ENCODE measurements at places on chromosomes 11 and 22. TPM values are rescaled to one million over a fixed set of nuclear protein-coding genes. Genes with fewer than 3 reads are reported as not detected.
A peak's percentile ranks its signal among the peaks of the same experiment; 100 is the strongest.

DNA sequence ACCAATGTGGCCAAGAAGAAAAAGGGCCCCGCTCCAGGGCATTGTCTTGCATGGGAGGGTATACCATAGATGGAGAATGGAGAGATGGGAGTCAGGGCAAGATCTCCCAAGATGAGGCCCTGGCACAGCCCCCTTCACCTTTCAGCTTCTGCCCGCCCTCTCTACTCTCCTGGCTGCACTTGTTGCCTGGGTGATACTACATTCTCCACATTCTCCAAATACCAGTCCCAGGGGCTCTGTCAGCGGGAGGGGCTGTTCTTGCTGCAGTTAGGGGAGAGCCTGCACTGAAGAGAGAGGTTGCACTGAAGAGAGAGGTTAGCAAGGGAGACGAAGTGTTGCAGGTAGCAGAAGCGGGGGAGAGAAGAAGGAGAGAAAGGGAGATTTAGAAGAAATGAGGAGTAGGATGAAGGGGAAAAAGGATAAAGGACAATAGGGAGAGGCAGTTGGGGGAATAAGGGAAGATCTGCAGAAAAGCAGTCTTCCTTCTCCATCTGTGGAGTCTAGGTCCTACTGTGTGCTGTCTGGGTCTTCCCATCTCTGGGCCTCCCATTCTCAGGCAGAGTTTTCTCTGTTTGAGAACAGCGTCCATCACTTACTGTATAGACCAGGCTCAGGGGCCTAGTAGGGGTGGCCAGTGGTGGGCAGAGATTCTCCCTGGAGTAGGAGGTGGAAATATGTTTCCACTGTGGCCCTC lies 8.0 kb downstream of the PHLDB1 start:
- no peak for DNase-seq

The CASP4 gene
- 25.8 TPM for total RNA-seq

The TPBGL gene
- total RNA-seq, result 0.54 TPM

The PARVA gene
- total RNA-seq, result 29.1 TPM

GRCh38 chr11:15967166-15967565 lies 389.2 kb downstream of the SOX6 start:
- no peak for DNase-seq

DNA sequence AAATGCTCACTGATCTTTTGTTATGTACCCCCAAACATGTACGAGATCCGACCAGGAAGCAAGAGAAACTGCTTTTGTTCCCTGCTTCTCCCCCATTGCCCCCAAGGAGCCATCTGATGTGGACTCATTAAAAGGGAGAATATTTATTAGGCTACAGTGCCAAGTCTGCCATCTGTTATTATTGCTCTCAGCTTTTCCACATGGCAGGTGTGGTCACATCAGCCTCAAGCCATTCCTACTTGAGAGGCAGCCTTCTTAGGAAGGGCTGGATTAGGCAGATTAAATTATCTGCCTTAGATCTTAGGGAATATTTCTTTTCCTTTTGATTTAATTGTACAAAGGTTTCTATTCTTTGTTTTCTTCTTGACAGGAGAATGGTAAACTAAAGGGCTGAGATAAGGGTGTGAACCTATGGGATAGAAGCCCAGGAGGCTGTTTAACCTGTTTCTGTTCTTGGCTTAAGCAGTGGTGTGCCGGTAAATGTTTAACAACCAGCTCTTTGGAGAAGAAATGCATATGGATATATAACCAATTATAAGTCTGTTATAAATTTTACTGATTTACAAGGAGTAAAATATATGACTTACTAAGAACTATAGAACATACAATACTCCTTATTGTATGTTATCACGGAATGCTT lies 88.8 kb downstream of the PDHX start:
- DNase-seq, result no peak

DNA sequence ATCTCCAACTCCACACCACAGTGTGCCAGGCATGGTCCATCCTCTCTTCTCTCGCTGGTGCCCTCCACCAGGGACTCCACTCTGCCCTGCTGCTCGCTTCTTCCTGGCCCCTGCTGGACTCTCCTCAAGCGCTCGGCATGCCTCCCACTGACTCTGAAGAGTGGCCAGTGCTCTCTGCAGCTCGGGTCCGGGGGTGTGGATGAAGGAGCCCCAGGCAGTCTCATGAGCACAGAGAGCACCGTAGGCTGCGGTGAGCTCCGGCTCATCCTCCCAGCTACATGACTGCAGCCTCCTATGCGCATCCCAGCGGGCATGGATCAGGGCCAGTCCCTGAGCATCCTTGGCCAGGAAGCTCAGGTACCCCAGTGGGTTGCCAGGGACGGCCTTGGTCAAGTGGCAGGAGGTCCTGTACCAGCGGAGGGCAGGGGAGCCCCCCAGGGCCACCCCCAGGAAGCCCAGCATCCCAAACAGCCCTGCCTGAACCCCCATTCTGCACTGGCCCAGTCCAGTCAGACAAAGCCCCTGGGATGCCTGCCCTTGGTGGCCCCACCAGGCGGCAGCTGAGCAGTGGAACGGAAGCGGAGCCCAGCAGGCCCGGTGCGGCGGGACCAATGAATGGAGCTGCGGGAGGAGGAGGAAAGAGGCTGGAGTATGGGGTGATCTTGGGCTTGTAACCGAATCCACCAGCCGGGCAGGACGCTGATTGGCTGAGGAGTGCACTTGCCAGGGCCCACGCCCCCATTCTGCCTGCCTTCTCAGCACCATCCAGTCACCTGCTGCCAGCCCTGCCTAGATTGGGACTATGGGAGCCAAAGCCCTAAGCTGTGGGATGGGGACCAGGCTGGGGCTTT lies at the start of gene PLA2G3:
Gene PLA2G3 (minus strand): TSS at position 643 of the 851 bp plus-strand sequence. CDS start 154 bp downstream, at position 489.
- no peak for DNase-seq

The FGF4 gene
- not detected for total RNA-seq

The GNAZ gene
- 11.9 TPM for total RNA-seq

DNA sequence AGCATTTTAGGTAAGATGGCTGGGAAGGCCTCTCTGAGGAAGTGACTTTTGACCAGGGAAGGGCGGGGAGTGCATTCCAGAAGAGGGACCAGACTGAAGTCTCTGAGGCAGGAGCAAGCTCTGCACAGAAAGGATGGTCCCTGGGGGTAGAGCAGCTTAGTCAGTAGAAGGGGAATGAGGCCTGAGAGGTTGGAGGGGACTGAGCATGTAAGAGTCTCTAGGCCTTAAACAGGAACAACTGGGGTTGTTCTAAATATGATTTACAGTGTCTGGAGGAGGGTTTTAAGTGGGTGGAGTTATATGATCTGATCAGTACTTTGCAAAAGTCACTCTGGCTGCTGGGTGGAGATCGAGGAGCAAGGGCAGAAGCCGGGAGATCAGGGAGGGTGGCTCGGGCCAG lies 31.7 kb upstream of the TEF start:
- no peak for DNase-seq

GRCh38 chr11:14029971-14030920 lies 67.7 kb downstream of the SPON1 start:
- no peak for DNase-seq

- no peak for DNase-seq
Observed at GRCh38 chr22:21989049-21989448, 6.5 kb upstream of the TOP3B start.

The FGF3 gene
- not detected for total RNA-seq

DNA sequence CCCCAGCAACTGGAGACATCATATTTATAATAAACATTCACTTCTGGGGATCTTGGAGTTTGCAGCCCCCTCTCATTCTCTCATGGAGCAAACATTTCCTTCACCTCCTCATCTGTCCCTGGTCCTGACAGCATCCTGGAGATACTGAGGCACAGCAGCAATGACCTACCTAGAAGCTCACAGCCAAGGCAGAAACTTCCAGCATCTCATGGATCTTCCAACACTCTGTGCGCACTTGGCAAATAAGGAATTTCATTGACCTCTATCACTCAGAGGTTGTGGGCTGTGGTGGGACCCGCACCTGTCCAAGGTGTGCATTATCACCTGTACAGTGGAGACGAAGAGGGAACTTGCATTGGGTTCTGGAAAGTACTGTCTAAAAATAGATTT lies 109.8 kb downstream of the GGTLC2 start:
- no peak for DNase-seq

The KCTD14 gene
- total RNA-seq, result 19.3 TPM

GRCh38 chr22:45994491-45995404 lies 17.8 kb upstream of the WNT7B start:
- DNase-seq, result no peak

DNA sequence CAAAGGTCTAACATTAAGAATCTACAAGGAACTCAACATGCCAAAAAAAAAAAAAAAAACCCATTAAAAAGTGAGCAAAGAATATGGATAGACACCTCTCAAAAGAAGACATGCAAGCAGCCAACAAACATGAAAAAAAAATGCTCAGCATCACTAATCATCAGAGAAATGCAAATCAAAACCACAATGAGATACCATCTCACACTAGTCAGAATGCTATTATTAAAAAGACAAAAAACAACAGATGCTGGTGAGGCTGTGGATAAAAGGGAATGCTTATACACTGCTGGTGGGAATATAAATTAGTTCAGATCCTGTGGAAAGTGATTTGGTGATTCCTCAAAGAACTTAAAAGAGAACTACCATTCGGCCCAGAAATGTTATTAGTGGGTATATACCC lies 257.7 kb upstream of the PLET1 start:
- DNase-seq, result no peak

The JAML gene
- total RNA-seq, result 0.39 TPM

GRCh38 chr11:951507-951906 lies 25.8 kb downstream of the AP2A2 start:
- DNase-seq, result no peak

DNA sequence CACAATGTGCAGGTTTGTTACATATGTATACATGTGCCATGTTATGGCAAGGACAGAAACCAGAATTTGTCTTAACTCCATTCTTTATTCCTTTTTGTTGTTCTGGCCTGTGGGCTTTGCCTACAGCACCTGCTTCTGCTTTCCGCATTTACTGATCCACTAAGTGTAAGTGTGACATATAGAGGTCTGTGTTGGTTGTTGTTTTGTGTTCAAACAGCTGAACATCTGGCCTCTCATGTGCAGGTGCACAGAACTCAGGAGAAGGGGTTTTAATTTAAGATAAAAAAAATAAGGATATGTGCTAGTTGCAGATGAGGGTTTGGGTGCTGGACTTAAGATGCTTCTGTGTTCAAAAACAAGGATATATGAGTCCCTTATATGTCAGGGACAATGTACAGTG lies 85.8 kb upstream of the RAG2 start:
- no peak for DNase-seq

DNA sequence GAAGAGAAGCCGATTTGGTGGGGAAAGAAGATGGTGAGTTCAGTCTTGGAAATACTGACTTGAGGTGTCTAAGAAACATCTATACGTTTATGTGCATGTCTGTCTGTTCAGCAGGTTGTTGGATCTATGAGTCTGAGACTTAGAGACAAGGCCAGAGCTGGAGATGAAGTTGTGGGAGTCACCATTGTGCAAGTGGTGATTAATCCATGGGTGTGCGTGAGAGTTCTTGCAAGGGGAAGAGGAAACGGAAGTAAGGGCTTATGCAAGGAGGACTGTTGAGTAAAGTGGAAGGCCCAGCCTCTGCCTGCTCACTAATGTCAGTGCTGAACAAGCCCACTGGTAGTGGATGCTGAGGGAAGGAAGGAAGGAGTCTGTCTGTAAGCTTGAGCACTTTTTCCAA lies 9.7 kb downstream of the TMEM45B start:
- DNase-seq, result no peak

DNA sequence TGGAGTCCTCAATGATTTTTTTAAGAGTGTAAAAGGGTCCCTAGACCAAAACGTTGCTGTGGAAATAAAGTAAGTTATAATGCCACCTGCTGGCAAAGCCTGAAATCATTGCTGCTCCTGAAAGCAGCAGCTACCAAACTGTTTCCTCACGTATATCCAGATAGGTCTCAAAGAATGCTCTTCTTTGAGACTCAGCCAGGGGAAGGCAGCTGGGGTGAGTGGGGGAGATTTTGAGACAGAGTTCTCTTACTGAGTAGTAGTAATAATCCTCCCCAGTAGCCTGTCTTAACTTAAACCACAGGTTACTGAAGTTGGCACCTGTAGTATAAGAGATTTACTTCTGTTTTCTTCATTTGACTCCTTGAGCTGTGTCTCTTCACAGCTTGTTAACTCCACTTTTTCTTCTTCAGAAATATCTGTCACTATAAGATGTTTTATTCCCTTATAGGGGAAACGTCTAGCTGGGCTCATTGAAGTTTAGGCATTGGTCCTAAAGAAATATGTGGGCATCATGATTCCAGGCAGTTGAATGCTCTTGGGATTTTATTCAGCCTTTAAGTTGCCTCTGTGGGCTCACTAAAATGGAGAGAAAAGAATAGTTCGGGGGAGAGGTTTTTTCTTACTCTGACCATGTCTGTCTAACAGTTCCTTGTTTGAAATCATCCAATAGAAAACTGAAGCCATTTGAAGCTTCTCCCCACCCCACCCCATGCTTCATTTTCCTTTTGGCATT lies 77.9 kb downstream of the BTBD10 start:
- peak; percentile 15 for DNase-seq

The DCHS1 gene
- total RNA-seq, result 2.2 TPM

DNA sequence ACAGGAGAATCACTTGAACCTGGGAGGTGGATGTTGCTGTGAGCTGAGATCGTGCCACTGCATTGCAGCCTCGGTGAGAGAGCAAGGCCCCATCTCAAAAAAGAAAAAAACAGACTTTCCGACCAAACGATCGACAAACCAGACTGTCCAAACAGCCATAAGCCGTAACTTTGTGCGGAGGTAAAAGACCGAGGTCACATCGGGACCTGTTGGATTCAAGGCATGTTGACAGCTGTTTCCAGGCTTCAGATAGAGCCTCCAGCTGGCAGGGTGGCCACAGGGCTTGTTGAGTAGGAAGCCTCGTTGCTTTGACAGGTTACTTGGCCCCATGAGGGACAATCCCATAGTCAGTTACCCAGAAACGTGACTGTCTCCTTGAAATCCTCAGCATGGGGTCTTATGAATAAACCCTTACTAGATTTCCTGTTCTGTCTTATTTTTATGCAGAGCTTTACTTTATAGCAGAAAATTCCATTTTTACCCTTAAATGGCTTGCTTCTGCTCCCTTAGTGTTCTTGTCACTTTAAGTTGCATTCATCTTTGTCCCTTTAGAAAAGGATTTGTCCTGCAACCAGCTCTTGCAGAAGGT lies 22.3 kb downstream of the PPARA start:
- no peak for DNase-seq

Measured in Panc1 (cell line).